ENCODE measurements at places on chromosomes 12 and 14. TPM values are rescaled to one million over a fixed set of nuclear protein-coding genes. Genes with fewer than 3 reads are reported as not detected.

Gene TAS2R9
- not detected for total RNA-seq

Gene POTEM
- total RNA-seq: not detected

Gene HHIPL1
- total RNA-seq: not detected

- no peak for DNase-seq
These were observed 54.0 kb downstream of the TAOK3 start for GRCh38 chr12:118318744-118319143.

- DNase-seq: no peak
These were observed 526 bp upstream of the MRPL42 start for GRCh38 chr12:93466625-93467350.

DNA sequence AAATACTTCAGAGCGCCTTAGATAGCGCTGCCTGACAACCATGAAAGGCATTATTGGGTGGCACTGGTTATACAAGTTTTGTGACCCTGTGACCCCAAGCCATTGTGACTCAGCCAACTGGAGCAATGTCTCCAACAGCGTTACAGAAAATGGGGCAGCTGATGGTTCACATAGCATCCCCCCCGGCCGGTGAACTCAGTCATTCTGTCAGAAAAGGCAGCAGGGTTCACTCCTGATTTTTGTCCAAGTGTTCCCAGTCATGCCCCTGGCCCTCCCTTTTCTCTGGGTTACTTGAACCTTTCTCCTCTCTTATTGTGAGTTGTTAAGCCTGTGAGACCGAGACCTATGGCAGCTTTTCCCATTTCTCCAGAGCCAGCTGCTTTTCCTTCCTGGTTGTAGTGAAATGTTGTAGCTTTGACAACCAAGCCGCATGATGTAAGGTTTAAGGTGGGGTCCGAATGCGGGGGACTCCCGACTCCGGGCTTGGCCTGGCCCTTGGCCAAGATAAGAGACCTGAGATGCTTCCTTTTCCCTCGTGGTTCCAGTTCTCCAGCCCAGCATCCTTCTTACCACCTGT, 22.0 kb downstream of the CD9 start:
- DNase-seq: no peak

GRCh38 chr14:103198131-103199105, 75.2 kb downstream of the TNFAIP2 start:
- DNase-seq: no peak

GRCh38 chr12:121490401-121491281, 90.2 kb downstream of the KDM2B start:
- no peak for DNase-seq

GRCh38 chr12:75874441-75874840, 157.1 kb downstream of the PHLDA1 start:
- no peak for DNase-seq

GRCh38 chr12:1509413-1510052, 84.8 kb downstream of the FBXL14 start:
- no peak for DNase-seq

DNA sequence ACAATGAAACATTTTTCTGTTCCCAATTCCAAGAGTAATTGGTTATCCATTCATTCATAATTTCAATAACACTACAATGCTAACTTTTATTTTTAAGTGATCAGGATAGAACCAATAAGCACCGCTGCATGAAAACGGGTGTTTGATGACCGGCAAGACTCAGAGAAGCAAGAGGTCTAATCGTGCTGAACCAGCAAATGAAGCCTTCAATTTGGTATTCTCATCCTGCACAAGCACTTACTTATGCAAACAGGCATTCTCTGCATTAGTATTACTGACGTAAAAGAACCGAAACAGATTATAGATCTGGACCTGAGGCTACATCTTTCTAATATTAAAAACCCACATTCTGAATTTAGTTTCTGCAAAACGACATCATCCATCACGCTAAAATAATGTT, 67.7 kb downstream of the RBM19 start:
- DNase-seq: peak; percentile 81

All from SJSA1 (cell line).